ENCODE measurements at places on chromosomes 5 and 9.

DNA sequence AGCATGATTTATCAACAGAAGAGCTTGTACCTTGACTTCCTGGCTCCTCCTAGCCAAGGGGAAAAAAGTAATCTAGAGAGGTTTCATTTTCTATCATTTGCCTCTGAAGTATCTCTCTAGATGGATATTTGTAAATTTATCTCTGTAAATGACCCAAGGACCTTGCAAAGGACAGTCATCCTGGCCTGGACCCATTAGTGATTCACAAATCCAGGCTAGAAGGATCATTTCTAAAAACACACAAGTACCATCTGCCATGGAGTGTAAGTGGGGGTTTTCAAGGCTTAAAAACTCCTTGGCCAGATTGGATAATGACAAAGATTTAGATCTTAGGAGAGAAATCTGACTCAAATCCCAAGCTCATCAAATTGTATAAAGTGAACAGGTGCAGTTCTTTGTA, 8.1 kb downstream of the TTC23L start:
- no peak for DNase-seq

- no peak for DNase-seq
Measured at GRCh38 chr5:82560561-82560960, 282.4 kb upstream of the RPS23 start.

DNA sequence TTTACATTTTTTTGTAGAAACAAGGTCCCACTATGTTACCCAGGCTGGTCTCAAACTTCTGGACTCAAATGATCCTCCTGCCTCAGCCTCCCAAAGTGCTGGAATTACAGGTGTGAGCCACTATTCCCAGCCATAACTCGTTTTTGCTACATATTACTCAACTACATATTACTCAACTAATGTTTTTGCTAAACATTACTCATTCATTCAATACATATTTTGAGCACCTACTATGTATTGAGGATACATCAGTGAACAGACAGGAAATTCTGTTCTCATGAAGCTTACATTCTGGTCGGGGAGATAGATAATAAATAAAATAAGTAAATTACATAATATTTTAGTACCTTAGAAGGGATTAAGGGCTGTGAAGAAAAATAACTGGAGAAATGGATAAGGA, 34.9 kb upstream of the STOM start:
- no peak for DNase-seq

DNA sequence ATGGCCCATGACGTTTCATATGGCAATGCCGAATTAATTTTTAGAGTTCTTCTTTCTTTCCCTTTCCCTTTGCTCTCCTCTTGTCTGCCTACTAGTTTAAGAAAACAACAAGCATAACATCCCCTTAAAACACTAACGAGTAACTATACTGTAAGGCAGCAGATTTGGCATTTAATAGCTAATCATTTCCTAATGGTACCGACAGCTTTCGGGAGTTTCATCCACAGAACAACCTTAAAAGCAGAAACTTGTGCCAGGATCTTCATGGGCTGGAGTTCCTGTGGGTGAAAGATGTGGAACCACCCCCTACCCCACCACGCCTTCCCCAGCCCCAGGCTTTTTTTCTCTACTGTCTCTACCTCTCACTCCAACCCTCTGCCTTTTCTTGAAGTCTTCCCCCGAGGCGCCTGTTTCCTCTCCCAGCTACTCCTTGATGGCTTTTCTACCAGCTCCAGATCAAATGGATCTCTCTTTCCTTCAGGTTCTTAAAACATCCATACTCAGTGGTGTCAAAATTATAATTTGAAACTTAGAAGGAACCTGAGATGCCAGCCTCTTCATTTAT, 319.5 kb downstream of the PIK3R1 start:
- no peak for DNase-seq

DNA sequence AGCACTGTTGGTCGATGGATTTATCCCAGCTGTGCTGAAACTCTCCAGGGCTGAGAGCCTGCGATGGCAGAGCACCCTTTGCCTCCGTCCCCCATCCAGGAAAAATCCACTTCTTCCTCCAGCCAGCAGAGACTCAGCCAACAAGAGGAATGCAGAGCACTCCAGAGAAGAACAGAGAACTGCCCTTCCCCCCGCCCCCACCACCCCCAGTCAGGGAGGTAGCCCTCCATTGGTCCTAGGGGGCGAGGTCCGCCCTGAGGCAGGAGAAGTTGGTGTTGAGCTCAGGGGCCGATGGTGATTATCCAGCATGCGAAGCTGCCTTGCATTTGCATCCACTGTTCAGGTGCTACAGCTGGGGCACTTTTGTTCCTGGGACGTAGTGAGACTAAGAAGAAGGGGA, 9.0 kb downstream of the TLX3 start:
- DNase-seq: no peak

- no peak for DNase-seq
Measured at GRCh38 chr9:32864971-32865370, 81.6 kb downstream of the TMEM215 start.

- no peak for DNase-seq
Measured at GRCh38 chr5:181120761-181121160, 10.2 kb downstream of the OR2V1 start.

GRCh38 chr9:95517559-95518425, 1.0 kb upstream of the PTCH1 start:
- no peak for DNase-seq

GRCh38 chr5:112436144-112436543, 17.1 kb upstream of the EPB41L4A start:
- DNase-seq: no peak

DNA sequence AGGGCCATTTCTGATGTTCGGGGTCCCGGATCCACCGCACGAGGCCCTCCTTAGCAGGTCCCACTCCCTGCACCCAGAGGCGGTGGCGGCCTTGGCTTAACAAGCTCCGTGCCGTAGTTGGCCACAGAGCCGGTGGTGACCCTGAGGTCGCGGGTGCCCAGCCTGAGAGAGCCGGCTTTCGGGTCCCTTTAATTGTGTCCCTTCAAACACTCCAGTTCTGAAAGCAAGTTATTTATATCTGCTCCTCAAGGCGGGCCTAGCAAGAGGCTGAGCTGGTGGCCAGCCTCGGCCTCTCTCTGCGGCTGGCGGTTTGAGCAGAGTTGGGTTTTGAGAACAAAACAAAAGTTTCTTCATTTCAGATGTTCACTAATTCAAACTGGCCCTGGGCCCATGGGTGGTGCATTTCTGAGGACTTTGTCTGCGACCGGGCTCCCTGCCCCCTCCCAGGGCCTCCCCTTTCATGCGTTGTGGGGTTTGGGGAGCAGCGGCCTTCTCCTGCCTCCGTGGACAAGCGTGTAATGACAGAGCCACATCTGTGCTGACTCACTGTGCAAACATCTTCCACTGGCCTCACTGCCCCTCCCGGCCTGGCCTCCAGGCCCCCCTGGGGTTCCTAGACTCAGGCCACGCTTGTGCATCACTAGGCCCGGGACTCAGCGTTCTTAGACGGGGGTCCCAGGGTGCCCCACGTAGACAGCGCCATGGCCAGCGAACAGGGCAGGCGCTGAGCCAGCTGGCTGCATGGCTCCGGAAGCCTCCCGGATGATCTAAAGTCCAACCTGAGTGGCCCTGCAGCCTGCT, 49.4 kb upstream of the COL5A1 start:
- DNase-seq: no peak

GRCh38 chr5:9543311-9543920, 2.5 kb downstream of the SEMA5A start:
- DNase-seq: no peak

DNA sequence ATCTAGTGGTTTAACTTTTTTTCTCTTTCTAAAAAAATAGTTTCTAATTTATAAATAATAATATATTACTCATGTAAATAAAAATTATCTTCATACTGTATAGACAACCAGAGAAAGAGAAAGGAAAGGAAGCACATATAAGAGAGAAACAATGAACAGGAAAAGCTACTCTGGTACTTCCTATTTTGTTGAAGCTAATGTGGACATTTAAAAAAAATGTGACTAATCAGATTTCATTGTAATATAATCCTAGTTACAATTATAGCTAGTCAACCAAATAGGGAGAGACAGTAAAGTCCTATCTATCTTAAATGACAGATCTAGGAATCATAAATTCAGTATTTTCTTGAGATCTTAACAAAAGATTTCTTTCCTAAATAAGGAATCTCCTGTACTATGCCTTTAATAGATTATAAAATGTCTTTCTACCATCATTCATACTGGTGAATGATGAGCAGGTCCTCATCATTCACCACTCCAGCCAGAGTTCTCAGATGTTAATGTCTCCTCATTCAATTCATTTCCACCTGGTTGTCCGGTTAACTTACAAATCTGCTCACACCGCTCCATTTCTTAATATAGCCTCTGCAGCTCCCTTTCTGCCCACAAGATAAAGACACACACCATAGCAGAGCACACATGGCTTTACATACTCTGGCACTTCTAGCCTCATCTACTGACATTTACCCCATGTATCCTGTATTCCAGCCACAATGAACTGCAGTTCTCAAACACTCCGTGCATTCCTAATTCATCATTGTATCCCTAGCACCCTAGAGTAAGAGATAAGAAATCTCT, 30.9 kb downstream of the ZFR start:
- DNase-seq: no peak

- DNase-seq: no peak
Measured at GRCh38 chr9:132401824-132402223, 4.8 kb downstream of the TTF1 start.

- no peak for DNase-seq
Measured at GRCh38 chr5:144857454-144857853, 686.8 kb downstream of the KCTD16 start.

GRCh38 chr5:88142636-88142885, 126.1 kb downstream of the TMEM161B start:
- no peak for DNase-seq

DNA sequence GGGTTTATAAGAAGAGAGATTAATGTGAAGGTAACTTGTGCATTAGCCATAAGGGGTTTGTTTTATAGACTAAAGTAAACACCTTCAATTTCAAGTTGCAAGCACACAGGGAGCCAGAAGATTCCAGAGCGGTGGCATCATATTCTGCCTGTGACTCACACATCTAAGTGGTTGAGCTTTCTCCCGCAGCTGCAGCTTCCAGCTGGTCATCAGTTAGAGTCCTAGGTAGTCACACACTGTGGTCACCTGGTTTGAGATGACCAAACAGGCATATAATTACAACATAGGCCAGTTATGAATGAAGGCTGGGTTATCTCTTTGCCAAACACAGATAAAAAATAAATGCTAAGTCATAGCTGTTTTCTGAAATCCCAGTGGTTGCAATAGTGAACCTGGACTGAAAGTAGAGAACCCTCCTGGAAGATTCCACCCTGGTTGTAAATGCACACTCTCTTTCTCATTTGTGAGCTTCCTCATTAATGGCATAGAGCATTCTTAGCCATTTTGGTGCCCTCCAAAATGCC, 171.3 kb downstream of the GDNF start:
- no peak for DNase-seq

DNA sequence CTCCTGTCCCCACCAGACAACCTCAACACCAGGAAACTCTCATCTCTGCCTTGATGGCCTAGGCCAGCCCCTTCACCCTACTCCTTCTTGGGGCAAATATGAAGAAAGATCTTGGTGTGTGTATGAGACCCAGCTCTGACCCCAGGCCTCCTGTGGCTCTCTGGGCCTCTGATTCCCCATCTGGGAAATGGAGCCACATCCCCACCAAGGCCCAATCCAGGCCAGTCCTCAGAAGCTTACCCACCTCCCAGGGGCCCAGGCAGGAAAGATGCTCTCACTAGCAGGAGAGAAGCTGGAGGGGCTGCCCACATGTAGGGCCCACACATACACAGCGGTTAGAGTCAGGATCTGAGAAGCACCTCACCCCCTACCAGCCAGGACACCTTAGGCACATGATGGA, 38.9 kb downstream of the BICD2 start:
- no peak for DNase-seq

DNA sequence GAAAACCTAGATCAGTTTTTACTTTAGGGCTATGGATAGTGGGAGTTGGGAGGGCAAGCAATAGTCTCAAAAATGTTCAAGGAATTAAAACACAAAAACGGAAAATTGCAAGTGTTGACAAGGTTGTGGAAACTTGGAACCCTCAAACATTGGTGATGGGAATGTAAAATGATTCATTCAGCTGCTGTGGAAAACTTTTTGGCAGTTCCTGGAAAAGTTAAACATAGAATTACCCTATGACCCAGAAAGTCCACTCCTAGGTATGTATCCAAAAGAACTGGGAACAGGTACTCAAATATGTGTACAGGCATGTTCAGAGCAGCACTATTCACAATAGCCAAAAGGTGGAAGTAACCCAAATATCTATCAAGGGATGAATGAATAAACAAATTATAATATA, 1.2 kb upstream of the MSANTD3 start:
- no peak for DNase-seq

DNA sequence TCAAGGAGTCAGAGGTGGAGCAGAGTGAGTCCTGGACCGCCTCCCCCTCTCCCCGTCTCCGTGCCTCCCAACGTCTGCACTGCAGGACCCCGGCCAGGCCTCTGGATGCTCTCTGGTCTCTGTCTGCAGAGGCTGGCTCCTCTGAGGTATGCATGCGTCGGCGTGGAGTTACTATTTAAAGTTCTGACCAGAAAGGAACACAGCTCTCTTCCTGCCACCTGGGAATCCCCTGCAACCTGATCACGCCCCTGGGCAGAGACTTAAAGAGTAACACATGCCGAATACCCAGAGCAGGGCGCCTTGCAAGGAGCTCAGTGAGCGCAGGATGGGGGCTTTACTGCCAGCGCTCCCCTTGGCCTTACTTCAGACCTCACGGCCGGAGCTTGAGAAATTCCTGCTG, 16.0 kb downstream of the ANXA6 start:
- peak; percentile 42 for DNase-seq

DNA sequence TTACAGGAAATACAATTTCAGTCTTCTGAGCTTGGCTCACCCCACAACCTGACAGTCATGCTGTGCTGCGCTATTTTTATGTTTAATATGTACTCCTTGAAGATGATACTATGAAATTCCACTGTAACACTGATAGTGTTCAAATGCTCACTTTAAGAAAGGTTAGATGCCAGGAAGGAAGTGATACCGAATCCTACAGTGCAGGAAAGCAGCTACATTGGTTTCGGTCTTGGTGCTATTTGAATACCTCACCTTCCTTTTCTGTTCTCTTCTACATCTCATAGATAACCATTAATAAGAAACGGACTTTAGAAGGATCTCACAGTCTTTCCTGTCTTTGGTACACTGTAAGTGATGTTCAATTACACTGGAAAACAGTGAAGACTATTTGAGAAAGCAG, 117.6 kb downstream of the SEMA5A start:
- no peak for DNase-seq

- no peak for DNase-seq
Measured at GRCh38 chr5:33166522-33166921, 274.2 kb upstream of the TARS1 start.
